ENCODE measurements at places on chromosomes 11 and 22.

DNA sequence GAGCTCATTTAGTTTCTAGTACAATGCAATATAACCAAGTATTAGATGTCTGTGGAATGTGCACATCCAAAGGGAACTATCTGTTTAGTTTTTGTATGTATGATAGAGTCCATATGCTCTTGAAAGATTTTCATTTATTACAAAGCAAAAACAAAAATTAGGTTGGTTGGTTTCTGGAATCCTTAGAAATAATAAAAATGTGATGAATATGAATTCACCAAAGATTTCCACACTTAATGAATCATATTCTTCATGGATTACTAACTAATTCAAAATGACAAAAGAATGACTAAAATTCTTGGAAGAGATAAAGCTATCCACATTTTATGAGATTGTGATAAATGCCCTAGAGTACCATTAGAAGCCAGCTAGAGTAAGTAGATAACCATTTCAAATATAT lies 261.1 kb downstream of the SBF2 start:
- no peak for DNase-seq

- DNase-seq: no peak
Observed at GRCh38 chr11:6642957-6643356, 12.7 kb downstream of the DCHS1 start.

- no peak for DNase-seq
Observed at GRCh38 chr11:40230821-40231220, 1228.6 kb downstream of the LRRC4C start.

GRCh38 chr11:1040428-1041148 lies 4.1 kb upstream of the MUC6 start:
- no peak for DNase-seq

DNA sequence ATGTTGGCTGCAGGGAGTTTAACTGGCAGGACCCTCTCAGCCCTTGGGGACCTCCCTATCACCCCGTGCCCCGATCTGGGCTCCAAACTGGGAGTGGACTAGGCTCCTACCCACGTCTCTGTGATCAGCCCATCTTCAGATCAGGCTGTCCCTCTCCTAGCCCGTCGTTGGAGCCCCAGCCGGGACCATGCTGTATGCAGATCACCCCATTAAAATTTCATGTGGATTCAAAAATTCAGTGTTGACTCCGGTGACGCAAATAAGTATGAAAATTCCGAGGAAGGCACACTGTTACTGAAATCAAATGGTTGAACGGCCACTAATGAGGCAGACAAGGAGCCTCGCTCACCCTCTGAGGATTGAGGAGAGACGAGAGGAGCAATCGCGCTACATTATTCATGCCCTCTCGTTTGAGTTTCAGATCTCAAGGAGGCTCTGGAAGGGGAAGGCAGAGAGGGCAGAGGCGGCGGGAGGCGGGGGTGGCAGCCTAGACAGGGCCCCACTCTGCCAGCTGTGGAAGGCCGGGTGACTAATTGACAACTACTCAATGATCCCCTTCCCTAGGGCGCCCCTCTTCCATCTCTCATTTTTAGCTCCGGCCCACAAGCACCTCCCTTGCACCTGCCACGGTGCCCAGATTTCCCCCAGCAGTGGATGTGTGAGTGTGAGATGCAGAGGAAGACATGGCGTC lies 255.4 kb downstream of the MIAT start:
- DNase-seq: no peak

- DNase-seq: no peak
Observed at GRCh38 chr11:20259506-20259905, 99.2 kb upstream of the DBX1 start.

DNA sequence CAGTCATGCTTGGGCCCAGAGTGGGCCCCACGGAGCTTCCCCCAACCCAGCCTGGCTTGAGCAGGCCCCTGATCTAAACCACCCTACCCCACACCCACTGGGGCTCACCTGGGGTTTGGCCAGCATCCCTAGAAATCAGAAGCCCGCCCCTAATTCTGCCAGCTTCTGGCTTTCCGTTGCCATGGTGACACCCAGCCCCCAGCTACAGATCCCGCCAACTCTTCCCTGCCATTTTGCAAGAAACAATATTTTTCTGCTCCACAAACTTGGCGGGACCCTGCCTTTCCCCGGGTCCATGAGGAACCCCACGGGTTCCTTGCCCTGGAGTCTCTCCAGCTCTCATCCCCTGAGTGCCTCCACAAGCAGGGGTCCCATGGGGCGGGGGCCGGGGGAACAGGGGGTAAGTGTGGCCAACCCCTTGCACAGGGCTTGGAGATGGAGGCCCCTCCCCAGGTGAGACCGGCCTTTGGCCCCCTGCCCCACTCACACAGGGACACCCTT lies 90.0 kb downstream of the CDKN1C start:
- DNase-seq: no peak

- DNase-seq: no peak
Observed at GRCh38 chr11:120295099-120295498, 30.0 kb upstream of the TLCD5 start.

GRCh38 chr11:31240340-31240904 lies 129.1 kb downstream of the DCDC1 start:
- DNase-seq: peak; percentile 22

GRCh38 chr22:41290262-41291221 lies 4.6 kb upstream of the RANGAP1 start:
- DNase-seq: no peak

DNA sequence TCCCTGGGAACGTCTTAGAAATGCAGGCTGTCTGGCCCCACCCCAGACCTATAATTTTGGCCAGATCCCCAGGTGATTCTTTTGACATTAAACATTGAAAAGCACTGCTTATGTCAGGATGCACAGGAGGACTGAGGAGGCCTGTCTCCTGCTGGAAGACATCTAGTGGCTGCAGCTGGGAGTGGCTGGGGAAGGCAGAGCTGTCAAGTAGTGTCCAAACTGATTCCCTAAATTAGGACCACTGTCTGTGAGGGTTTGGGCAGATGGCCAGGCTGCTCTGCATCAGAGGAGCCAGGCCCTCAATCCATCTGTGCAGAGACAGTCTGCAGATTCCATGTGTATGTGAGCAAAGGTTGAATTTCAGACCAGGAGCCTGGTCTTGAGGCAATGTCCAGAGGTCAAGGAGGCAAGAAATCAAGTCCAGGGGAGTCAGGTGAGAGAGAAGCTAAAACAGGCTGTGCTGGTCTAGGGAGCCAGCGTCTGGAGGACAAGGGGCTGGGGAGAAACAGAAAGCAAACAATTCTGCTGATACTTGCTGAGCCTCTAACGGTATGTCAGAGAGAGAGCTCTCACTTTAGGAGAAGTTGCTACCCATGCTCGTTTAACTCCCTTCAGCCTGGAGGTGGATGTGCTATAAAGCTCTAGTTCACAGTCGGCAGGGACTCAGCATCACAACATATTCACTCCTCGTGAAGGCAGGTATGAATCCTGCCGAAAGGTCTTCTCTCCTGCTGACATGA lies 15.3 kb upstream of the SYTL2 start:
- no peak for DNase-seq

DNA sequence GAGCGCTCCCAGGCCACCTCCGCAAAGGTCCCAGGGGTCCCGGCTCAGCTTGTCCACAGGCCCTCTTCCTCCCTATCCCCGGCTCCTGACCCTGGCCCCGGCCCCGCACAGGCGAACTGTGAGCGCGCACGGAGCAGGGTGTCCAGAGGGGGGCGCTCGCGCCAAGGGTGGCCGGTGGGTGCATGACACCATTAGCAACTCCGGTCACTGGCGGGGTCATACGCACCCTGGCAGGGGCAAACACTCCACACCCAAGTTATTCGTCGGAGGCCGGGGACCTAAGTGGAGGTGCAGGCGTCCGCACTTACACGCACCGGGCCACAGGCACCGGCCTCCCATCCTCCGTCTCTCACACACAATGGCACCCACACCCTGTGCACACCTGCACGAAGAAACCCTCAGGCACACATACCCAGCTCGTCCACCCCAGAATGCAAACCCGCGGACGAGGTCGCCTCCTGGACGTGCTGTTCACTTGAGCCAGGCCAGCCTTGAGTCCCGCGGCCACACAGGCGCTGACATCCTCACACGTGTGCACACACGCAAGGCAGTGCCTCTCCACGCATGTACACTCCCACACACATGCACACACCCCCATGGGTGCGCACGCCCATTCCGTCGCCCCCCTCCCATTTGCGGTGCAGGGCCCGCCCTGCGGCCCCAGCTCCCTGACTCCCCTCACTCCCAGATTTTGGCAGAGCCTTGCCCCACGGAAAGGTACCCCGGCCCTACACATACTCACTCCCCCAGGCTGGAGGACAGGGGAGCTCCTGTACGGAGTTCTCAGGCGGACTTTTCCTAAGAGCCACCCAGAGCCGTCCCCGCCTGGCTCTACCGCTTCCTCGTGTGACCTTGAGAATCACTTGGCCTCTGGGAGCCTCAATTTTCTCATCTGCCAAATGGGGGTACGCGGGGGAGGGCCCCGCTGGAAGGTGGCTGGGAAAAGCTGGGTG lies at the start of gene RASGRP2:
TSS of gene RASGRP2 (minus strand) at position 552 of the 953 bp plus-strand sequence. CDS start 1,276 bp downstream, outside the sequence.
- DNase-seq: no peak

Data from DMS79 treated with DMSO at 0.1 percent for 48 hours (cell line).